ENCODE measurements at places on chromosomes 2 and 18. TPM values are rescaled to one million over a fixed set of nuclear protein-coding genes. Genes with fewer than 3 reads are reported as not detected.

The TSPYL6 gene
- total RNA-seq: not detected

The TRIB2 gene
- 36.2 TPM for total RNA-seq

The IGFBP5 gene
- total RNA-seq: 0.61 TPM

The GALNT5 gene
- 0.17 TPM for total RNA-seq

DNA sequence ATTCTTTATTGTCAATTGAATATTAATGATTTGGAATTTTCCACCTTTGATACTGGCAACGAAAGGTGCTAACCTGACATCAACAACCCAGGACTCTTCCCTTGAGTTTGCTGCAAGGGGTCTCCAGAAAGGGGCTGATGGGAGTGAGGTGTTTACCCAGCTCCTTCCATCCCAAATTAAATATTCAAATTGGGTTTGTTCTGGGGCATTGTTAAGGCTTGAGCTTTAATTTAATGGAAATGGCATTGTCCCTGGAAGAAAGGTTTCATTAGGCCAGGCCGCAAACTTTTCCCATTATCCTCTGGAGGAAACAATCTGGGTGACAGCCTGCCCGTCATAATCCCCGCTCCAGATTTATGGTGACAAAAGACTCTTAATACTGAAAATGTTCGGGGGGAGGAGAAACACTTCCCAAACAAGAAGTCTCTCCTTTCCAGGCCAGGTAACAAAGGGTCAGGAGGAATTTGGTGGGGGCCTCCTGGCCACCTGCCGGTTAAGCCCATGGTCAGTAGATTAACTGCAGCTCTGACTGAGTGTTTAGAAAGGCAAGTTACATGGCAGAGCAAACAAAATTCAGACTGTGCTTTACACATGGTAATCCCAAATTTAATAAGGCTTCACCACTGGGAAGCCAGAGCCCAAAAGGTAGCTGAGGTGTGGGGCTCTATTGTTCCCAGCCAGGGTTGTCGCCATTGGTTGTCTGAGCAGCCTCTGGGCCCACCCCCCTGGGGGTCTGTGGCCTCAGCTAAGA lies 151.4 kb upstream of the SIX3 start:
- H3K4me1 ChIP-seq: peaks cover 3% of the 10 kb centered on the region
- peak overlapping the region; percentile 10 for H3K4me3 ChIP-seq
- H3K27me3 ChIP-seq: no peaks in the 10 kb centered on the region

DNA sequence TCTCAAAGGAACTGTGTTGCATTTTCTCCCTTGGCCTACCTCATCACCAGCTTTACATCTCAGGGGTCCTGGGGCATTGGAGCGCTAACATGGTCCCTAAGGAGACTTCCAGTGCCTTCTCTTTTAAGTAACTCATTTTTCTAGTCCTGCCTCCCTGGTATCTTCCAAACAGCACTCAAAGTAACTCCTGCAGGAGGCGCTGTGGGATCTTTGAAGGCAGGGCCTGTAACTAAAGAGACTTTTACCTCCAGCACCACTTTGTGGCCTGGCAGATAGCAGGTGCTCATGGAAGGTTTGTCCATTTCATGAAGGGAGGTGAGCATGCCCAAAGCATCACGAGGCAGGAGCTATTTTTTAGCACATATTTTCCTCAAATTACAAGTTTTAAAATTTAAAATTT lies 411.0 kb upstream of the GYPC start:
- H3K4me1 ChIP-seq: no peaks in the 10 kb centered on the region
- H3K27me3 ChIP-seq: no peaks in the 10 kb centered on the region
- no peak overlapping the region for H3K4me3 ChIP-seq

DNA sequence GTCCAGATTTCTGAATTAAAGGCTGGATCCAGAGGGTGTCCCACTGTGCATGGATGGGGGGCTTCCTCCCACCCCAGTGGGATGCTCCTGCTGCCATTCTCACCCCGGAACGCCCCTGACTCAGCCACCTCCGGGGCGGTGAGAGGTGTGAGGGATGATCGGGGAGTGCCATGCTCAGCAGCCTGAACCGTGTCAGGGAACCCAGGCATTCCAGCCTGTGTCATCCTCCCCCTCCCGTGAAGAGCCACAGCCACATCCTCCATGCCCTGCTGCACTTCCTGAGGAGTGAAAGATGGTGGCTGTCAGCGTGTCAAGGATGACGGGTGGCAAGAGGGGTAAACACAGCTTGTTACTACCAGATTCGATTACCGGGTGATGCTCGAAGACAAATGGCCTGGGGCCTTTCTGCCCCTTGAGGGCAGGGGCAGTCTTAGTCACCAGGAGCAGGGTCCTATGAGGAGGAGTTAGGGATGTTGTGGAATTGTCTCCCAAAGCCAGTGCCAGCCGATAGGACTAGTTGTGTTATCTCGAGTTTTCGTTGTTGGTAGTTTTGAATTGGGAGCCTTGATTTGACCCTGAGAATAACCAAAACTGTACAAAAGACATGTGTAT lies 80.8 kb downstream of the TCF7L1 start:
- H3K27me3 ChIP-seq: no peaks in the 10 kb centered on the region
- H3K36me3 ChIP-seq: no peaks in the 10 kb centered on the region
- H3K4me1 ChIP-seq: peaks cover 34% of the 10 kb centered on the region
- H3K4me3 ChIP-seq: no peak overlapping the region
- DNase-seq: no peak

DNA sequence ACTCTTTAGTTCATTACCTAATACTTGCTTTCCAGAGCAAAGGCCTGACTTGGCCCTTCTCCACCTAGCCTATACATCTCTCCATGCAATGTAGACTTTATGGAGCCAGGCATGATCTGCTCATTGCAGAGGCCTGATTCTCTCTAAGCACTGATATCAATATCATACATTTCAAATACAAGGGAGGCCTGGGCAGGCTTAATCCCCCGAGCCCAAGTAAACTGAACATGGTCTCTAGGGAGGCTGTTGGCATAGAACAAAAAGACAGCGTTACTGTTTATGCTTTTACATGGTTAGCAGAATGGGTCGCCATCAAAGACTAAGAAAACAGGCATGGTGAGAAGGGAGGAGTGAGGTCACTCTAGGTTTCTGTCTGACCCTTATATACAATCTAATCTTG lies 695.1 kb downstream of the ZEB2 start:
- no peak overlapping the region for H3K4me3 ChIP-seq
- no peaks in the 10 kb centered on the region for H3K27me3 ChIP-seq
- H3K4me1 ChIP-seq: no peaks in the 10 kb centered on the region
- H3K36me3 ChIP-seq: no peaks in the 10 kb centered on the region
- no peak overlapping the region for H3K27ac ChIP-seq

GRCh38 chr18:24499814-24500213 lies 39.4 kb downstream of the HRH4 start:
- DNase-seq: no peak
- H3K4me3 ChIP-seq: no peak overlapping the region
- H3K27me3 ChIP-seq: no peaks in the 10 kb centered on the region
- no peak overlapping the region for H3K27ac ChIP-seq
- H3K36me3 ChIP-seq: no peaks in the 10 kb centered on the region

- H3K27me3 ChIP-seq: no peaks in the 10 kb centered on the region
- DNase-seq: no peak
- no peak overlapping the region for H3K27ac ChIP-seq
- no peaks in the 10 kb centered on the region for H3K36me3 ChIP-seq
- peak overlapping the region; percentile 8 for H3K4me3 ChIP-seq
Observed at GRCh38 chr18:55012008-55012407, 52.7 kb upstream of the CCDC68 start.

GRCh38 chr2:60485055-60485454 lies 68.4 kb downstream of the BCL11A start:
- peaks cover 7% of the 10 kb centered on the region for H3K4me1 ChIP-seq
- H3K27me3 ChIP-seq: no peaks in the 10 kb centered on the region
- H3K36me3 ChIP-seq: peaks cover 34% of the 10 kb centered on the region
- H3K4me3 ChIP-seq: no peak overlapping the region

GRCh38 chr18:2853926-2854664 lies 7.3 kb downstream of the EMILIN2 start:
- H3K27ac ChIP-seq: no peak overlapping the region
- no peaks in the 10 kb centered on the region for H3K4me1 ChIP-seq
- 0 out of 2 replicates have a peak, but pooled peaks cover under 1% of the 10 kb centered on the region for H3K36me3 ChIP-seq

DNA sequence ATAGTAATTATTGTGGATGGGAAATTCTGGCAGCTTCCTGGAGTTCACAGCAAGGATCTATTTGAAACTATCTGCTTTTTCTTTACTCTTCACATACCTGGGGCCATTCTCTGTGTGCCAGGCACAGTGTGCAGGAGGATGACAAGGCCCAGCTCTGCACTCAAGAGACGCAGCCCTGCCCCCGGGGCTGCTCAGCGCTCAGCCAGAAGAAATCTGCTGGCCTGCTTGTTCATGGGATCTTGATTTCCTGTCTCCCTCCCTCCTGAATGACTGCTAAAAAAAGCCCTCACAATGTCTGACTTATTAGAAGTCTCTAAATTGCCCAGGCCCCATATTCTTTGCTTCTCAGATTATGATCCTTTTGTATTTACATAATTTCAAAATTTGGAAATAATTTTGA lies 210.9 kb downstream of the DCDC2C start:
- peaks cover 7% of the 10 kb centered on the region for H3K36me3 ChIP-seq
- H3K27me3 ChIP-seq: no peaks in the 10 kb centered on the region
- no peak overlapping the region for H3K4me3 ChIP-seq

DNA sequence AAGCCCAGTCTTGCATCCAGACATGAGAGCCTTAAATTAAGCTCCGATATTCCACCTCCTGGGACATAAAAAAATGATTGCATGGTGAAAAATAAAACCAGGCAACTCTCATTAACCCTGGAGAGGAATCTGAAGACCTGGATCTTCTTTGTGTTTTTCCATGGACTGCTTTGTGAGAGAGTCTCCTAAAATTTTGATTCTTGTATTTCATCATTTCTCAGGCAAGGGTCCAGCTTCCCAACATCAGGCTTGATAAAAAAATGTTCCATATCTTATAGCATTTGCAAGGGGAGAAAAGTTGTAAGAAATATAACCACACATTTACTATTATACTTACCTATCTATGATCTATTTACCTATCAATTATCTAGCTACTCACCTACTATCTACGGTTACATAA lies 327.5 kb upstream of the SPHKAP start:
- DNase-seq: no peak
- no peak overlapping the region for H3K4me3 ChIP-seq
- H3K4me1 ChIP-seq: peaks cover 16% of the 10 kb centered on the region
- H3K36me3 ChIP-seq: 0 out of 2 replicates have a peak, but pooled peaks cover 3% of the 10 kb centered on the region
- H3K27ac ChIP-seq: no peak overlapping the region
- no peaks in the 10 kb centered on the region for H3K27me3 ChIP-seq

DNA sequence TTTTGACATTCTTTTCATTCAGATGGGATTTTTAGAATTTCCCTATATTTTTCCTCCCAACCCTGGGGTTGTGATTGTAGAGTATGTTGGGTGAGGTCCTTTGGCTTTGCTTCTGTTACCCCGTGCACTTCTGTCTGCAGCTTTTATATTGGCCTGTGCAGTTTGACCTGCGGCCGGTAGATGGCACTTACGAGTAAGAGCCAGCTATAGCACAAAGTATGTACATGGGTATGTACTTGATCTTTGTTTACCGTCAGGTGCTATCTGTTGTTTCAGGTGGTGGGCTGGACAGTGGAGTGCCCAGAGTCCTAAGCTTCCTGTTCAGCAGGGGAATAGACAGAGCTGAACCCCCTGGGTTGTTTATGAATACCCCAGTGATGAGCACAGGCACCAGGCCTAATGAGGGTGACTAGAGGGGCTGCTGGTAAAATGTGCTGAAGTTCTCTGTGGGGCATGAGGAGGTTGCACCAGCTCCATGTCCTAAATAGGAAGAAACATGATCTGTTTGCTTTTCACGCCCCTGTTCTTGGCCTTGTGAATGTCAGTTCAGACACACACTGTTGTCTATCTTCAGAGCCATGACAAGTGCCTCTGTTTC lies 58.9 kb upstream of the THUMPD2 start:
- no peaks in the 10 kb centered on the region for H3K27me3 ChIP-seq
- H3K4me3 ChIP-seq: no peak overlapping the region
- H3K36me3 ChIP-seq: peaks cover 1% of the 10 kb centered on the region
- DNase-seq: peak; percentile 65
- H3K4me1 ChIP-seq: no peaks in the 10 kb centered on the region
- H3K27ac ChIP-seq: no peak overlapping the region

- no peaks in the 10 kb centered on the region for H3K4me1 ChIP-seq
- no peak for DNase-seq
- no peak overlapping the region for H3K27ac ChIP-seq
- no peaks in the 10 kb centered on the region for H3K27me3 ChIP-seq
- peaks cover 6% of the 10 kb centered on the region for H3K36me3 ChIP-seq
- peak overlapping the region; percentile 67 for H3K4me3 ChIP-seq
Observed at GRCh38 chr2:201234663-201235135, 25.6 kb upstream of the CASP8 start.

DNA sequence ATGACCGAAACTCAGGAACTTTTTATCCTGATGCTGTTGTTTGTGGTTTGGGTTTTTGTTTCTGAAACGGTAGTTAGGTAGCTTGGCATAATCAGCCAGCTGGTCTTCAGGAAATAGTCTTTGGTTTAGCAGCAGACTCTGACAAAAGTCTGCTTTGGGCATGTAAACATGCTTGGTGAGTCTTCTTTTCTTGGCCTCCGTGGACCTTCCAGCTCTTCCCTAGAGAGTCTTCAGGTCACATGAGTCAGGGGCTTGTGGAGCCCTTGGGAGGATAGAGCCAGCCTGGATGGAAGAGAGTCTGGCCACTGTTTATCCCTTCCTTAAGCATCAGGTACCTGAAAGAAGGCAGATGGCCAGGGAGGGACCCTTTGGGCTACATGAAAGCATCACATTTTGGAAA lies 154.5 kb downstream of the MGAT5 start:
- no peaks in the 10 kb centered on the region for H3K4me1 ChIP-seq
- no peak overlapping the region for H3K4me3 ChIP-seq
- DNase-seq: no peak
- H3K27ac ChIP-seq: no peak overlapping the region

DNA sequence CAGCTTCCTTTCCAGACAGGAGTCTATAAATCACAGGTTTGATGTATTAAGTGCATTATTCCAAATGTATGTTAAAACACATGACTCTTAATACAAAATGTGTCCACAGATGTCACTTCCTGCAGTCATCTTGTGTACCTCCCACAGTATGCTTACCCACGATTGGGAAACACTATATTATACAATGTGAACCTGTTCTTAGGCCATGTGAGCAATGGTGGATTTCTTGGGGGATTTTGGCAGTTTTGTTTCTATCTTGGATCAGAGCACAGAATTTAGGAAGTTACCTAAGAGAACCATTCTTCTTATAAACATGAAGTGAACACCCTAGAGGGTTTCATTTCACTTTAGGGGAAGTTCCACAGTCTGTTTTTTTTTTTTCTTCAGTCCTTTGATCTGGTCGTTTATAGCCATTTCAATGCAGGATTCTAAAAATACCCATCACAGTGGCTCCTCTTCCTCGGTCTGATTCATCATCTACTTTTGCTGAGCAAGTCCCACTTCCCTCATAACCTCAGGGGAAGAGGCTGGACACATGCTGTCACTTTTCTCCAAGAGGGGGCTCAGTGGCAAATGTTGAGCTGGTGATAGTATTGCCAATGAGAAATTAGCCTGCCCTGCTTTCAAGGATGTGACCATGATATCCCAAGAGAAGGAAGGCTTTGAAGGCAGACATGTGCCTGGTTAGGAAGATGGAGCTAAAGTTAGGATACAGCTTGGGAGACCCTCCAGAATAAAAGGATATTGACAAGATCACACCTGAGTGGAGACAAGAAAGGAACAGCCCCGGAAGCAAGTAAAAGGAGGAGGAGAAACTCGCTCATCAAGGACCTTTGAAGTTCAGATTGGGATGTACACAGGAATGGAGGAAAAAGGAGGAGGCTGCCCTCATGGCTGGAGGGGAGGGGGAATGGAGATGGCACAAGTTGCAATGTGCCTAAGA lies 22.6 kb downstream of the PLEK start:
- no peak for DNase-seq
- no peak overlapping the region for H3K4me3 ChIP-seq
- H3K36me3 ChIP-seq: no peaks in the 10 kb centered on the region
- no peak overlapping the region for H3K27ac ChIP-seq
- no peaks in the 10 kb centered on the region for H3K4me1 ChIP-seq
- no peaks in the 10 kb centered on the region for H3K27me3 ChIP-seq

- no peak overlapping the region for H3K27ac ChIP-seq
- H3K4me1 ChIP-seq: no peaks in the 10 kb centered on the region
- H3K27me3 ChIP-seq: no peaks in the 10 kb centered on the region
Observed at GRCh38 chr2:57313678-57314077, 732.9 kb upstream of the VRK2 start.

All from H9 (cell line).